HTR-8/SVneo (cell line): ENCODE measurements at places on chromosomes 7 and 10.

DNA sequence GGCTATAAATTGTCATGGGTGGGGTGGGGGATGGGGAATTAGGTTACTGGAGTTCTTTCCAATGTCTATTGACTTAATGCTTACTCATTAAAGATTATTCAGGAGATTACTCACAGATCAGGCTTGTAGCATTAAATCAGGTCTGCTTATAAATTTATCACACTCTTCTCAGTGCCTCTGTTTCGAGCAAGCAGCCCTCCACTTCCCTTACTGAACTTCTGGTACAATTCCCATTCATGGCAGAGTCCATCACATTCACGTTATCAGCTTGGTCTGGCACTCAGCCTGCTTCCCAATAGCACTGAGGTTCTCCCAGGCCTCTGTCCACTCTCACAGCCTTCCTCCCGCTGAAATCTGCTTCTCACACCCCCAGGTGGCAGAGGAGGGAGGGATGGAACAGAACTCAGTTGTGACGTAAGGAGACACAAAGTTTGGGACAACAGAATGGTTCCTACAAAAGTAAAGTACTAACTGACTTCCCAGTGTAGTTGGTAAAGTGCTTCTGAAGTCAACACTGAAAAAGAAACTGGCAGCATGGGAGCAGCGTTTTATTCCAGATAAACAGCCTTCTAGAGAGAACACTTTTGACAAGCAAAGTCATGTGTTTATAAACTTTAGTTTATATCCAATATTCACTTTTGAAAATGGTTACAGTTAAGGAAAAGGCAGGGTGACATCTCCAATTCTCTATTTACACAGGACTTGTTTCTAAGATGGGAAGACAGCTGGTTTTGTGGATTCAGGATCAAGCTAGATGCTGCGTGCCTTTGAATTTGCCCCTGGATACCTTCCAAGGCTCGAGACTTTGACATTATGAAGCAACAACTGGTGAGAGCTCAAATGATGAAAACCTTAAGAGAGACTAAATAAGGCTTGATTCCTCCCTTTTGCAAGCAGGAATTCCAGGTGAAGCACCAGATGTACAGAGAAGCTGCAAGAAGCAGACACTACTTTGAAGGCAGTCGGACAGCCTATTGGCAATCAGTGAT, 81.4 kb downstream of the ATXN7L1 start:
- DNase-seq: no peak

DNA sequence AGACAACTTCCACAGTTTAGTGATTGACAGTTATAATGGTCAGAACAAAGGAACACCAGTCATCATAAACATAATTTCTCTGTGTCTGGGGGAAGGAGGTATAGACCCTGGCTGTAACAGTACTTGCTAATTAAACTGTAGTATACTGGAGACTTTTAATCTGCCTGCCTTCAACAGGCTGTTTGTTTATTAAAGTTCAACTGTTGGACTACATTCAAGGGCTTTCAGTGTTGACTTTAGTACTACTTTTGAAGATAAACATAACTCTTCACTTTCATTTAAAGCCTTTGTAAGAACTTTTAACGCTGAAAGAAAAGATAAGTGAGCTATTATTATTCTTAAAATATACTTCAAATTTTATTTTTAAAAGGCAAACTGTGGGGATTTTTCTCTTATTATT, 15.5 kb upstream of the PTTG1IP2 start:
- DNase-seq: no peak

- DNase-seq: no peak
Observed at GRCh38 chr10:79319115-79319771, 28.0 kb upstream of the PPIF start.

GRCh38 chr7:19574131-19574530, 134.7 kb downstream of the POLR1F start:
- DNase-seq: no peak

GRCh38 chr10:55979203-55979602, 381.9 kb downstream of the ZWINT start:
- no peak for DNase-seq

- DNase-seq: no peak
Observed at GRCh38 chr7:112833082-112833481, 42.9 kb upstream of the TMEM168 start.

DNA sequence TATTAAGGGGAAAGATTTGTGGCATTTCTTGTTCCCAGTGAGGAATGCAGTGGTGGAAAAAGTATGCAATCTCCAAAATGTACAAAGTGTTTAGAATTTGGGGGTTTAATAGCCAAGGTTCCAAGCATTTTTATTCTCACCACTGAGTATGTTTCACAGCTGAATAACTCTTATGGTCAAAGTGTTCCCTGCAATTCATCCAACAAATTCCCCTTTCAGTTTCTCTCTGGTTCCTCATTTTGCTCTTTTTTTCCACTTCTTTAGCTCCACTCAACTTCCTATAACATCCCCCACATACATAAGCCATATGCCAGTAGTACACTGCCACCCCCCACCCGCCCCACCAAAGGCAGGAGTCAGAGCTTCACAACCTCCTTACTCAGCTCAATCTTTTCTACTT, 4.6 kb downstream of the HECW1 start:
- no peak for DNase-seq

GRCh38 chr7:70693686-70694433, 438.1 kb upstream of the GALNT17 start:
- no peak for DNase-seq

- DNase-seq: no peak
Observed at GRCh38 chr7:150740053-150740452, 2.8 kb downstream of the GIMAP5 start.
